ENCODE measurements at places on chromosomes 1 and 21.

DNA sequence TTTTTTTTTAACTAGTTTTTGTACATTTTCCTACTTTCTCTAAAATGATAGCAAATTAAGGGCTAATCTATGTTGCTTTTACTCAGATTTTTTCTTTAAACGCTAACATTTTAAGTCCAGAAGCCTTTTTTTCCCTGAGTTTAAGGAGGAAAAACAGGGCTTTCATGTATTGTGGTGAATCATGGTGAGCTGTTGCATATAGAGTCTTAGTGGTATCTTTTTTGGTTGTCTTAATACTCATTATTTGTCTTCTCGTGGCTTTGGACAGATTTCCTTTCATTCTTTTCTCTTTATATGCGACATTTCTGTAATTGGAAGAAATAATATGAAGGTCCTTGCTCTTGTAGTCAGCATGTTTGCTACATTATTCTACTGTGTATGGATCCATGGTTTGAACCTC is 1015.6 kb downstream of the PLA2G4A start:
- no peak for DNase-seq

DNA sequence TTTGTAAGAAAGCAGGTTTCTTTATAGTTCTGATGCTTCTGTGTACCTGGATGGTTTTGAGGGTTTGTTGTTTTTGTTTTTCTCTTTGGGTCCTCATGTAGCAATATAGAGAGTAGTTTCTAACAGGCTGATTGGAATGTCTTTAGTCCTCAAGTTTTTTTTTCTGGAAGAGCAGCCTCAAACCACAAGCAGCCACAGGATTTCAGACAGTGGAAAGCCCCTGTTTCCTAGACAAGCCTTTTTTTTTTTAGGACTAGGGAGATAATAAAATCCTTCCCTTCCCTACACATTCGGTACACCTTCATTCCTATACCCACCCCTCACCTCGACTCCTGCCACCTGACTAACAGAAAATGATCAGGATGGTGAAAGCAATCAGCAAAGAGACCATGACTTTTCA is 47.6 kb downstream of the ACP6 start:
- DNase-seq, result no peak

GRCh38 chr1:43526002-43526401 is 4.7 kb upstream of the PTPRF start:
- peak; percentile 20 for DNase-seq

- no peak for DNase-seq
Observed at GRCh38 chr1:152460529-152460899, 46.5 kb upstream of the CRNN start.

- DNase-seq, result no peak
Observed at GRCh38 chr1:67551375-67551774, 121.2 kb upstream of the SERBP1 start.

DNA sequence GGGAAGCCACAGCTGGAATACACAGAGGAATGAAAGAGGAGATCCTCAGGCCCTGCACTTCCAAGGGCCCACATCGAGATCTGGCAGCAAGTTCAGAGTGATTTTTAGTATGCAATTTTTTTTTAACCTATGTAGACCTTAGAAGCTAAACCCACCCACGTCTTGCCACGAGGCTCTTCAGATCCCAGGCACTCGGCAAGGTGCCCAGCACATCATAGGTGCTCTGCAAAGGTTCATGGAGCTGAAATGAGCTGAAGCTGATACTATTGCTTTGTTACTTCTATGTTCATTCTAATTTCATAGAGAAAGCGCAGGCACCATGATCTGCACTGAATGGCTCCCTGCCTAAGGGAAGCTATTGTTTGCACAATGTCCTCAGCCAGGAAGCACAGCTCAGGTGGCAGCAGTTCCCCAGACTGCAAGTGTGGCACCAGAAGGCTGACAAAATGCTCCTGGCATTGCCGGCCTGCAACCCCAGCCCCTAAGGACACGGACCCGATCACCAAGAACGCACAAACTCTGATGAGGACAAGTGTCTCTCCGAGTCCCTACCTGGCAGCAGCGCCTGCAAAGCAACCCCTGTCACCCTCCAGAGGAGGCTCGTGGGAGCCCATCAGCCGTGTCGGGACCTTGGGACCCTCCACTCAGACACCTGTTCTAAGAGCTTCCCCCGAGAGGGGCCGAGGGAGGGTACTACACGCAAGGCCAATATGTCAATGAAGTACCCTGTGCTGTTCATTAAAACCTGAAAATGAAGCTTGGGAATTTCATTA is 264.2 kb downstream of the NPHP4 start:
- DNase-seq, result no peak

DNA sequence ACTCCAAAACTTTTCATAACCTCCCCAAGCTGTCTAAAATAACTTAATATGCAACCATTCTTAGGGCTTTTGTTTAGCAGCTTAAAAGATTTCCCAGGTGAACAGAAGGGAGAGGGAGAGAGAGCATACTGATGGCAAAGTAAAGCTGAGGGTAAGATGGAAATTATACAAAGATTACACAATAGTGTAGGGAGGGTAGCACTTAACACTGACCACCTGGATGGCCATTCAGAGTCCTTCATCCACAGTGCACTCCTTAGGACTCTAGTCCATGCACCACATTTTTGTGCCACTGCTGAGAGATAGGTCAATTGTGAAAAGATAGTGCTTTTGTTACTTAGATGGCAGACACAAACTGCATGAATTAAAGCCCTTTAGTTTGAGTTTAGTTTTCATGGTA is 574.6 kb downstream of the LMO4 start:
- no peak for DNase-seq

- DNase-seq, result no peak
Observed at GRCh38 chr1:46804027-46804889, 5.4 kb downstream of the CYP4B1 start.

GRCh38 chr1:103948526-103948925 is 198.8 kb downstream of the AMY1C start:
- peak; percentile 53 for DNase-seq

All from RKO (cell line).